ENCODE measurements at places on chromosomes 7 and 10.

DNA sequence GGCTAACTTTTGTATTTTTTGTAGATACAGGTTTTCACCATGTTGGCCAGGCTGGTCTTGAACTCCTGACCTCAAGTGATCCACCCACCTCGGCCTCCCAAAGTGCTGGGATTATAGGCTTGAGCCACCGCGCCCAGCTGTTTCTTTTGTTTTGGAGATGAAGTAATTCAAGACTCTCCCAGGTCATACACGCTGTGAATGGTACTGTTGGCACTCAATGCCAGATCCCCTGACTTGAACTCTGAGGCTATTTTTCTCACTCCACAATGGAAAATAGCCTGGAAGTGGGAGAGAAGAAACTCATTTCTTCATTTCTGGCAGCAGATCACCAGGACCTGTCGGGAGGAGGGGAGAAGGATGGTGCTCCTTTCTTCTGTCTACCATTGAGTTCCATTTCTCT, 32.4 kb downstream of the BLVRA start:
- DNase-seq, result no peak

- DNase-seq, result no peak
Observed at GRCh38 chr10:46048152-46048551, 2.1 kb upstream of the MSMB start.

DNA sequence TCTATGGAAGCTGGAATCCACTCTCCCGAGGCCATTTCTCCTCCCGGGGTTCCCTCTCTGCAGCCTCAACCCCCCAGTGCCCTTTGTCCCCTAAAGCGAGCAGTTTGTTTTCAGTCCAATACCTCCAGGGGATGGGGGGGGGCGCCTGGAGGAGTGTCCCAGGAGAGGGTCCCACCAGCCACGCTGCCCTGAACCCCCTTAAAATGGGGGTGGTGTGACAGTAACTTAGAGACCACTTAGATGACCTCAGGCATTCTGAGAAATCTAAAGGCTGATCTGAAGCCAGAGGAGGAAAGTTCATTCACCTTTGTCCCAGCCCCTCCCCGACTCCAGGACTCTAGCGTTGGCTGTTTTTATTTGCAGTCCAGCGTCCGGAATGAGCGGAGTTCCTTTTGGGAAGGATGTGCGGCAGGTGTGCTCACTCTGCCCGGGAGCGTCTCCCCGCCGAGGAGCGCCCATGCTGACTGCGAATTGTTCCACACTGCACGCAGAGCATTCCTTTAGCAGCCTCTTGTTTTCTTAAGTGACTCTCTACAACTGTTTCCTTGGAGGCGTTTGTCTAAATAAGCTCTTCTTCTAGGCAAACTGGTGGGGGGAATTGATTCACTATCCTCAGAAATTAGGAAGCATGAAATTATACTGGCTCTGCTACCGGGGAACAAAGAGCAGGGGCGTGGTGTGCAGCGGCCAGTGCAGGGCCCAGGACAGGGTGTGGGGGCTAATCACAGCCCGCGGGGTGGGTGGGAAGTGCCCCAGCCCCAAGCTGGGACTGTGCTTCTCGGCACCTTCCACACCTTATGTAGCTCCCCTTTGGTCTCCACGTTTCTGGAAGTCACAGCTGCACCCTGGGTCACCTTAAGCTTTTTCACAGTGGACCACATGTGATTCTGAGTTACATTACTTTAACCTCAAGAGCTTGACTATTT, 46.3 kb downstream of the SYPL1 start:
- no peak for DNase-seq

DNA sequence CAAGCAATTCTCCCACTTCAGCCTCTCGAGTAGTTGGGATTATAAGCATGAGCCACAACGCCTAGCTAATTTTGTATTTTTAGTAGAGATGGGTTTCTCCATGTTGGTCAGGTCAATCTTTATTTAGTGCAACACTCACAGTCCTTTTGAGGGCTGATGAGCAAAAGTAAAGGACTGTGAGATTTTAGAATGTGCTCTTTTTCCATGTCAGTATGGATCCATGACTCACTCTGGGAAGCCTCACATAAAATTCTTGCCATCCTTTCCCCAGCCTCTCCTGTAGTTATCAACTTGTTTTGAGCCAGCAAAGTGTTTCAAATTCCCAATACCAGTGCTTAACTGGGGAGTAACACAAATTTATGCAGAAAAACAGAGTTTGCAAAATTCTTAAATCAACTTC, 135.8 kb upstream of the CXCL12 start:
- no peak for DNase-seq

GRCh38 chr7:127715901-127716300, 63.9 kb downstream of the SND1 start:
- no peak for DNase-seq

GRCh38 chr10:60679388-60679990, 98.8 kb upstream of the CDK1 start:
- no peak for DNase-seq

DNA sequence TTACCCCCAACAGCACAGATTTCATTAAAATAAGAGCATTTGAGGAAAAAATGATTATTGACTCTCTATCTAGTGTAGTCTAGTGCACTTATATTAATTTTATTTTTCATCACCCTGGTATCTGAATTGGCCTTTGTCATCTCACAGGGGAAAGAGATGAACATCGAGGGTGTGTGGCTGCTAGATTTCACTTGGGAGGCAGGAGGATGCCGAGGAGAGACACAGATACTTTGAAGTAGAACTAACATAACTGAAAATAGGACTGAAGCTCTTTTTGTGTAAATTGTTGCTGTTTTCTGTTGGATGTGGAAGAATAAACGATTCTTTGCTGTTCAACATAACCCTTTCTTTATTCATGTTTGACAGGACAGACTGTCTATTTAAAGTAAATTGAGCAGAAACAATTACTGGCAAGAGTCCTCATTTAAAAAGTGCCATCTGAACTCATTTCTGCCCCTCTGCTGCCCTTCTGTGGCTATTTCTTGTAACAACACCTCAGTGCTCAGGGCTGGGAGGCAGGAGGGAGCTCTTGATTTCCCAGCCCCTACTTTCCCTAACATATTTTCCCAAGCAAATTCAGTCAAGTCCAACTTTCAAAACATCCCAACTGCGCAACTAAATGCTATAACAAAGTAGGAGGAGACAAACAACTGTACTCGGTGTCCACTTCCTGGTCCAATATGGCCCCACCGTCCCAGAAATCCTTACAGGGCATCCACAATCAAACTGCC, 15.6 kb downstream of the LYZL1 start:
- peak; percentile 38 for DNase-seq

DNA sequence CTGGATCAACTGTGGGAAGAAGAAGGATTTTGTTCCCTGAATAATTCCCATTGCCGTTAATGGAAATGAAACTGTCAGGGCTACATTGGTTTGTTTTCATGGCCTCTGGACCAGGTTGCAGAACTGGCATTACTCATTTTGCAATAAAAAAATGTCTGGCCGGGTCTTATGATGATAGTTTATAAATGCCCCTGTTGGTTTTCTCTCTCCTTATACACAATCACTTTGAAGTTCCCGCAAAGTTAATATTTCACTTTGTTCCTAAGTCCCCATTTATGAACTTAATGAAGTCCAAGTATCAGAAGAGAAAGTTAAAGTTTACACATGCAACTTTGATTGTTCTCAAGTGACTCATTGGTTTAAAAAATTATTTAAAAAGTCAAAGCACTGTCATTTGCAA, 150.7 kb upstream of the PRR15 start:
- DNase-seq, result no peak

- DNase-seq, result no peak
Observed at GRCh38 chr10:123417414-123417813, 248.7 kb upstream of the GPR26 start.
